ENCODE measurements at places on chromosomes 12 and 14.

DNA sequence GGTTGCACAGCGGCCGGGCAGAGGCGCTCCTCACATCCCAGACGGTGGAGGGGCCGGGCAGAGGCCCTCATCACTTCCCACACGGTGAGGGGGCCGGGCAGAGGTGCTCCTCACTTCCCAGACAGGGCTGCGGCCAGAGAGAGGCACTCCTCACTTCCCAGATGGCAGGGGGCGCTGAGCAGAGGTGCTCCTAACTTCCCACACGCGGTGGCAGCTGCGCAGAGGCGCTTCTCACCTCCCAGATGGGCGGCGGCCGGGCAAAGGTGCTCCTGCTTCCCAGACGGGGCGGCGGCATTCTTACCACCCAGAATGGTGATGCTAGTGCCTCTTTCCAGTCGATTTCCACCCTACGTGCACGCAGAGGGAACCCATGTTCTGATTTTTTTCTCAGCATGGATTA is 304.4 kb downstream of the RGS6 start:
- DNase-seq = no peak

- no peak for DNase-seq
Measured at GRCh38 chr12:130494736-130495135, 157.0 kb downstream of the PIWIL1 start.

DNA sequence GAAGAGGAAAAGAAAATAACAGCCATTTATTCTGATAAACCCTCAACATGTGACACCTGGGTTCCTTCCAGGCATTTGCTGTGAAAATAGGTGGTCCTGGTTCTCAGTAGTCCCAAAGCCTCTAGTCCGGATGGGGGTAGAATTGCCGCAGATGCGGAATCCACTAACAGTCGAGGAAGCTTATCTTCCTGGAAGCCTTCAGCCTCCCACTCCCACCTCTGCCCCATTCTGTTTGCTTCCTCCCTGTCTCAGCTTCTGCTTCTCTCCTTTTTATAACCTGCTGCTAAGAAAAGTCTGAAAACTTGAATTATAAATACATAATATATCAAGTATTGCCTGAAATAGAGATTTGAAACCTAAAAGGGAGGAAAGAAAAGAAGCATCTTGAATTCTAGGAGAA is 14.0 kb upstream of the MAP3K9 start:
- DNase-seq = no peak

DNA sequence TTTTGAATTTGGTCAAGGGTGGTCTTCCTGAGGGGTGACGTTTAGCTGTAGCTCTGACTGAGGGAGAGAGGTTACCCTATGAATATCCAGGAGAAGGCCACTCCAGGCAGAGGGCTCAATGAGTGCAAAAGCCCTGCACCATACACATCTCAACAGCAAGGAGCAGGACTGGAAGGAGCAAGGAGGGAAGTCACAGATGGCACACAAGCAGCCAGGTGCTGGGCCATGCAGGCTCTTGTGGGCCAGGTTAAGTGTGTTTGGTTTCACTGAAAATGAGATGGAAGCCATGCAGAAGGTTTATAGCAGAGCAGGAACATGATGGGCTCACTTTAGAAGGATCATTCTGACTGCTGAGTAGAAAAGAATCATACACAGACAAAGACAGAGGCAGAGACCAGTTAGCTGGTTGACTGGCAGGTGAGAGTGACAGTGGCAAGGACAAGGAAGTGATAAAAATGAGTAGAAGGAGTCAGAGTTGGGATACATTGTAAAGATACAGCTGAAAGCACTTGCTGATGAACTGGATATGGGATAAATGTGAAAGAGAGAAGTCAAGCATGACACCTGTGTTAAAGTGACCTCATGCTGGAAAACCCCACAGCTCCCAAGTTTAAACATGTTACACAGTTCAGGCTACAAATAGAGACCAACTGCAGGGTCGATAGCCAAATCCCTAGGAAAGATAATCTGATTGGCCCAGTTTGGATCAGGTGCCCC is 81.2 kb downstream of the PRKD1 start:
- DNase-seq = no peak

- DNase-seq = no peak
Measured at GRCh38 chr14:85280074-85280473, 249.9 kb upstream of the FLRT2 start.

DNA sequence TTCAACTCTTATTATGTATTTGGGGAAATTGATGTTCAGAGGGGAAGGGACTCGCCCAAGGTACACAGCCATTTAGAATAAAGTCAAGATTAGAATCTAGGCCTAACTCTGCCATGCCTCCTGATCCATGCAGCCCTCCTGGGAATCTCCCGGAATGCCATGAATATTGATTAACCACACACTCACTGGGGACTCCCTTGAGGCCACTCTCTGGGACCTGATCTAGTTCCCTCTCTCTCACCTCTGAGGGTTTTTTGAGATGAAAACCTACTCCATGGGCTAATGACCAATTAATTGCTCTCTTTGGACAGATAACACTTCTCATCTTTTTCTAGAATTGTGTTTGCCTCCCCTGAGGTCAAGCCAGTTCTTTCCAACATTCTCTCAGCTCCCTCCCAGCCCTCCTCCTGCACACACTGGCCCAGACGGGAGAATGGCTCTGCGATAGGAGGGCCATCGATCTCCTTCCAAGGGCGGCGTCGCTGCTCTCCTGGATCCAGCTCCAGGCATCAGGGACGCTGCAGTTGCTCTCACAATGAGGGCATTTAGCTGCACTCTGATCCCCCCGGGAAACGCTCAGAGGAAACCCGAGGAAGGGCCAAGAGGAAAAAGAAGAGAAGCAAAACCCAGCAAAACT is 22.6 kb downstream of the WSCD2 start:
- no peak for DNase-seq

GRCh38 chr12:103994235-103994634 is 28.6 kb downstream of the TDG start:
- no peak for DNase-seq

- DNase-seq = no peak
Measured at GRCh38 chr14:39673270-39673711, 241.1 kb upstream of the FBXO33 start.

All from suppressor macrophage (primary cell).